ENCODE measurements at places on chromosomes 4 and X.

GRCh38 chr4:154741131-154741665, 2.6 kb upstream of the LRAT start:
- no peak for DNase-seq

DNA sequence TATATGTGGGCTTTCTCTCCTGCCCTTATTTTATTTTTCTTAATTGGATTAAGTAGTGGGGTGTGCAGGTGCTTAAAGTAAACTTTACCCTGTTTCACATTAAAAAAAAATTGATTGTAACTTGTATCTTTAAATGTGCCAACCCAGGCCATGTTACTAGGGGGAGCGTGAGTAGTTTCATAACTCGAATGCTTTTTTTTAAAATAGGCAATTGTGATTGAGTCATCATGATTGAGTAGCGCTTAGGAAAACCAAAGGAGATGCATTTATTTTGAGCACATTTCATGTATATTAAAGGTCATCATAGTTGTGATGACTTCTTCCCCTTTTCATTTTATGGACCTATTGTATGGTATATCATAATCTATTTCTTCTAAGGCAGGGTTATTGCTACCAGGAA, 32.2 kb downstream of the GPAT3 start:
- DNase-seq: no peak

DNA sequence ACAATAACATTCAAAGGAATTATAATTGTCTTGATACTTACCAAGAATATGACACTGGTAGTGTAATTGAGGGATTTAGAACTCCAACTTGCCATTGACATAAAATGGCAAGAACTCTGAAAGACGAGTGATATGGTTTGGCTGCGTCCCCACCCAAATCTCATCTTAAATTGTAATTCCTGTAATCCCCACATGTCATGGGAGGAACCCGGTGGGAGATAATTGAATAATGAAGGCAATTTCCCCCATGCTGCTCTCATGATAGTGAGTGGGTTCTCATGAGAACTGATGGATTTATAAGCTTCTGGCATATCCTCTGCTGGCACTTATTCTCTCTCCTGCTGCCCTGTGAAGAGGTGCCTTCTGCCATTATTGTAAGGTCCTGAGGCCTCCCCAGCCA, 1536.4 kb downstream of the TECRL start:
- DNase-seq: no peak

DNA sequence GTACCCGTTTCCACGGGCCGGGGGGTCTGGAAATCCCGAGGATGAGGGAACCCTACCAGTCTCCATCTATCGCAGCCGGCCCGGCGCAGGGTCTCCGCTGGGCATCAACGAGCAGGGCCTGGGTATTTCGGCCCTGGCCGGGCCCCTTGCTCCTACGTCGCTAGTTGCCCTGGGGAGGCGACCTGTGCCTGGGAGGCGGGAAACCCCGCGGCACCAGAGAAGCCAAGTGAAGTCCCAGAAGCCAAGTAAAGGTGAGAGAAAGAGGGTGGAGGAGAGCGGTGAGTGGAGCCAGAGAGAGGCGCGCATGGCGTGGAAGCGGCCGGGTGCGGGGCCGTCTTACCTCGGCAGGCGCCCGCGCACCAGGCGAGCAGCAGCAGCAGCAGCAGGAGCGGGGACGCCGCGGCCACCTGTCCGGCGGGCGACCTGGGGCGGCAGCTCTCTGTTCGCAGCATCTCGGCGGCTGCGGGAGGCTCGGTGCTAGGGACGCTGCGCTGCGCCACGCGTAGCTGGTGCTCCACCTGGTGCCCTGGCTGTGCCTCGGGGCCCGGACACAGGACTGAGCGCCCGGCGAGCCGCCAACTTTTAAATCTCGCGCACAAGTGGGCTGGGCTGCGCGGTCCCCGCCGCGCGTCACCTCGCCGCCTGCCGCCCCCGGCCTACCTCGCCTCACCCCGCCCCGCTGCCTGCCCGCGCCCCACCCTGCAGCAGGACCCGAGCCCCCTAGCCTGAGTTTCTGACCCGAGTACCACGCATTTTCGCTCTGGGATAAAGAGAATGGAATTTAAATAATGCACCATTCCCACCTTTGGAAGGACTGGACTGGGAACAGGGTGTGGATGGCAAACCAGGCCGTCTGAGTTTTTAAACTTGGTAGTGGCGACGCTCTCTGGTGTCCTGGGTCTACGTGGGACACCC, at the start of gene NMU:
Gene NMU, minus strand, starts transcription at position 558 of the 915 bp plus-strand sequence. Its CDS starts 106 bp downstream, at position 452.
- peak; percentile 40 for DNase-seq

DNA sequence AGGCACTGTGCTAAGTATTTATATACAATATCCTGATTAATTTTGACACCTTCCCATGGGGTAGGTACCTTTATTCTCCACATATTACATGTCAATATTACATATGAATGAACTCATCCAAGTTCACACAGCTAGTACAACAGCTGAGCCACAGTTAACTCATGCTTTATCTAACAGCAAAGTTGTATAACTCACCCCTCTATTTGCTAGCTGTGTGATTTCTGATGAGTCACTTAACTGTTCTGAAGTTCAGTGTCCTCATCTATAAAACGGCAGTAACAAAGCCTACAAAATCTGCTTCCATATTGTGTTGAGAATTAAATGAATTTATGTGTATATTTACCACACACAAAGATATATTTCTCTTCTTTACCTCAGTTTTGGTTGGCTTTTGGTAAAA, 48.2 kb upstream of the KDR start:
- DNase-seq: no peak

GRCh38 chr4:4792466-4792865, 67.0 kb upstream of the MSX1 start:
- no peak for DNase-seq

- no peak for DNase-seq
These were observed 386.0 kb downstream of the TLL1 start for GRCh38 chr4:166259081-166259480.

- DNase-seq: no peak
These were observed 641.0 kb upstream of the PITX2 start for GRCh38 chr4:111263836-111264235.

- no peak for DNase-seq
These were observed 116.9 kb downstream of the VEGFC start for GRCh38 chr4:176675810-176676209.

All from activated CD4-positive, alpha-beta T cell treated with anti-CD3 and anti-CD28 coated beads, Interleukin-2, amount 50 U/mL, for 48 hours (primary cell).